Osteocyte (in vitro differentiated cells): ENCODE measurements at places on chromosomes 4 and X. TPM values are rescaled to one million over a fixed set of nuclear protein-coding genes. Genes with fewer than 3 reads are reported as not detected.

DNA sequence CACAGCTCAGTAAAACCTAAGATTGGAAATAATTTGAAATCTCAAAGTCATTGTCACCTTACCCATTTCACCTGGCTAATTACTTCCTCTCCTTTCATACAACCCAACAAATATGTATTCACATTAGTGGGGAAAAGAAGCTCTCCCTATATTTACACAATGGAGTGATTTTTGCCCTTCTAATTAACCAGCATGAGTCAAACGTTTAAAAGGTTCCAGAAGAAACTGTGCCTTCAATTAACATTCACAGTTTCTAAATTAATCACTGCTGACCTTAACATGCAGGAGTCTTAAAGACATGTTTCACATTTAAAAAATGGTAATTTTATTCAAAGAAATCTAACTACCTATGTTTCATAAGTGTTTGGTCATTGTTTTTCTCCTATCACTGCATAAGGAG, 254.6 kb downstream of the CBLL2 start:
- DNase-seq: no peak

GRCh38 chr4:185836241-185837084, 24.5 kb upstream of the SORBS2 start:
- DNase-seq: no peak

DNA sequence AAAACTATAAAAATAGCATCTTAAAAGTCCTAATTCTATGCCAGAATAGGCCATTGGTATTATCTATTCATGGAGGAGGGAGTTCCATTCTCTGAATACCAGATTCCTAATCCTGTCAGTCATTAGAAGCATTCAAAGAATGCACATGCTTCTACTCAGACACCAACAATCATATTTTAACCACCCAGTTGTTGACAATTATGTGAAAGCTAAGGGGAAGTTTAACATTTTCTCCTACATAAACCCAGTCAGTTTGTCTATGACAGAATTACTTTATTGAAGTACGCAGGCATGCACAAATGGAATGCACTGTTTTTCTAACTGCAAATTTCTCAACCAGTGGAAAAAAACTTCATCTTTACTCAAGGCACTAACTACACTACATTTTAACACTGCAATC, 69.6 kb upstream of the MTNR1A start:
- DNase-seq: no peak

- DNase-seq: no peak
Measured at GRCh38 chr4:104032896-104033295, 313.1 kb upstream of the TACR3 start.

XAGE2 gene
- total RNA-seq: not detected in 2 replicates

DNA sequence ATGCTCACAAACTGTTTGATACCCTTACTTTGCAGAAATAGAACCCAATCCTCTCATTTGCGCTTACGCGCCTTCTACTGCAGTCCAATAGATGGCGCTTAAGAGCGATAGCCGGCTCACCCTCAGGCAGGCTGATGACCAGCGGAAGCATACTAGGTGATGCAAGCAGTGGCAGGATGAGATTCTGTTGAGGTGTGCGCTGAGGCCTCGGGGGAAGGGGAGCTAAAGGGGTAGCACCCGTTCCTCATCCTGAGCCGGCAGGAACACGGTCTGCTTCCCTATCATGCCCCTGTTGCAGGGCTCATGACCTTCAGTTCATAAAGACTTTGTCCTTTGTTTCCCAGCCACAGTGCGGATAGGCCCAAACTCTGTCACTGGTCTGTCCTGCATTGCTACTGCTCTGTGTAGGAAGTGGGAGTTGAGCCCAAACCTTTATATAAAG, 628.9 kb downstream of the TLL1 start:
- DNase-seq: no peak

PROM1 gene
- total RNA-seq: not detected in 2 replicates

DNA sequence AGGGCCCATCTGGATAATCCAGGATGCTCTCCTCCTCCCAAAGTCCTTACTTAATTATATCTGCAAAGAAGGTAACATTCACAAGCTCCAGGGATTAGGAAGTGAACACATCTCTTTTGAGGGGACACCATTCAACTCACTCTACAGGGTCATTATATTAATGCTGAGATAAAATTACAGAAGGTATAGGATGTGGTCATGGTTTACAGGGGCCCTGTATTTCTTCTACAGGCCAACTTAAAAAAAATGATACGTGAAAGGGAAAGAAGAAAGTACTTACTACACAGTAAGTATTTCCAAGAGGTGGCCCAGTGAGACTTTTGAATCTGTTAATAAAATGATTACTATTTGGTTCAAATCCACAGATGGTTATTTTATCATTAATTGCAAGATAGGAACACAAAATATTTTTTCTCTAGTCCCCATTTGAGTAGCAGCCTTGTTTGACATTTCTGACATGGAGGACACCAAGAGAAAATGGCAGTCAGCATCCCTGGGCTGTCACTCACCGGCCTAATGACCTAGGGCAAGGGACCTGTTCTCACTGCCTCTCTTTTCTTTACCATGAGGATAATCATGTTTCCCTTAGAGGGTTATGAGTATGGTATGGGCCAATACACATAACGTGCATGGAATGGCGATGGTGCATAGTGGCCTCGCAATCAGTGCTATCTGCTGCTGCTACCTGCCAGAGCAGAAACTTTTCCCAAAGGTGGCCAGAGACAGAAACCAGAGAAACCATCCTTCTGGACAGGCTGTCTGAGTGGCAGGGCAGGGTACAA, 140.5 kb downstream of the PTTG2 start:
- DNase-seq: no peak

- DNase-seq: no peak
Measured at GRCh38 chr4:174266416-174266815, 17.1 kb downstream of the FBXO8 start.

DNA sequence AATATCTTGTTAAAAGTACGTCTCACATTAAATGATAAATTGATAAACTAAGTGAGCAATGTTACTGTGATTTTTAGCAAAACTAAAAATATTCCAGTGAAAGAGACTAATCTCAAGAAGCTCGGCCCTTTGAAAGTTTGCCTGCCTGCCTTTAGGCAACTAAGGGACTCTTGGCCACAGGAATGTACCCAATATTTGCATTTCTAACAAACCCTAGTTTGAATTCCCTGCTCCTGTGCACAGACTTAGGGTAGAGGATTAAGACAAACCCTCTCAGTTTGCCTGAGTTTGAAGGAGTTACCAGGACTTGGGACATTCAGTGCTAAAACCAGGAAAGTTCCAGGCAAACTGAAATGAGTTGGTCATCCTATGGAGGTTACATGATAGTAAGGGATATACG, 157.1 kb downstream of the SCFD2 start:
- no peak for DNase-seq

DNA sequence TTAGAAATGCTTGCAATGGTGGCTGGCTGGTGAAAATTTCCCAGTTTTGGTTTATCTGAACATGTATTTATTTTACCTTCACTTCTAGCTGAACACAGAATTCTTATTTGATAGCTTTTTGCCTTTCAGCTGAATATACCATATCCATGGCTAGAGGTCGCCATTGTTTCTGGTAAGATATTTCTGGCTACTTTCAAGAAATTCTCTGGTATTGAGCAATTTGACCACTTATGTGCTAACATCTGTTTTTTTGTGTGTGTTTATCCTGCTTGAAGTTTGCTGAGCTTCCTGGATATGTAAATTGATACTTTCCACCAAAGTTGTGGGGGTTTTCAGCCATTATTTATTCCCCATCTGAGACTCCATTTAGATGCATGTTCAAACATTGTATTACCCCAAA, 75.4 kb downstream of the FBXW7 start:
- no peak for DNase-seq

DNA sequence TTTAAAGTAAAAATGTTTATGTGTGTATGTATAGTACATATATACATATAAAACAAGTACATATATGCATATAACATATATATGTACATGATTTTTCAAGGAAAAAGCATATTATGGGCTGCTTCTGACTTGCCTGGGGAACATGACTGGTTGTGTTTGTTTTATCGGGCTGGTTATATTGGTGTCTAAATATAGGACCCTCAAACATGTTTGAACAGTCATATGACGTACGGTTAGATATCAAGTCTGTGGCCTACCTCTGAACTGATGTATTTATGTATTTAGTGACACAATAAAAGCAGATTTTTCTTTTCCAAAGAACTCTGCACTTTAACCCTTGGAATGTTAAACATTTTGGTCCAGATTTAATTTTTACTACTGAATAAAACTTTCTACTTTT, 37.9 kb upstream of the ARSD start:
- no peak for DNase-seq

CXCL13 gene
- total RNA-seq: not detected in 2 replicates

GRCh38 chrX:70398899-70399298, 24.2 kb upstream of the GDPD2 start:
- DNase-seq: no peak

CLOCK gene
- total RNA-seq: 20.4 and 21.4 TPM in 2 replicates

- no peak for DNase-seq
Measured at GRCh38 chr4:110270492-110271197, 72.2 kb upstream of the ELOVL6 start.

DGKK gene
- total RNA-seq: not detected in 2 replicates

DNA sequence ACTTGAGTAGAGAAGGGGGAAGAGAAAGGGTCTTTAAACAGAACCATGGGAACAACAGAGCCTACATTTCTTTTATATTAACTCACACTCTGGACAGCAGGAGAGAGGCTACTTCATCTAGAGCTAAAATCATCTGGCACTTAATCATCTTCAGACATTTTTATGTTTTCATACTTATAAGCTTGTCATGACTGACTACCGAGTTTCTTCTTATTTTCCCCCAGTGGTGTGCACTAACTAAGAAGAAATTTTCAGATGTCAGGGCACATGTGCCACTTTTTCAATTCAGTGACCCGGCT, 11.8 kb upstream of the RTL5 start:
- no peak for DNase-seq

TREX2 gene
- 2.5 TPM in 2 replicates for total RNA-seq

DNA sequence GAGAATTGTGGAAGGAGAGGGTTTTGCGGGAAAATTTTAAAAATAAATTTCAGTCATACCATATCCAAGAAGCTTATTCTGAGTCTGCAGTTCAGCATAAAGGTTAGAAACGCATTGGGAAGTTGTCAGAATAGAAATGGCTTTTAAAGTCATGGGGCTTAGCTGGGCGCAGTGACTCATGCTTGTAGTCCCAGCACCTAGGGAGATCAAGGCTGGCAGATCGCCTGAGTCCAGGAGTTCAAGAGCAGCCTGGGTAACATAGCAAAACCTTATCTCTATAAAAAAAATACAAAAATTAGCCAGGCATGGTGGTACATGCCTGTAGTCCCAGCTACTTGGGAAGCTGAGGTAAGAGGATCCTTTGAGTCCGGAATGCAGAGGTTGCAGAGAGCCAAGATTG, 3.9 kb upstream of the PLA2G12A start:
- no peak for DNase-seq

BGN gene
- 1,581 and 1,633 TPM in 2 replicates for total RNA-seq

DNA sequence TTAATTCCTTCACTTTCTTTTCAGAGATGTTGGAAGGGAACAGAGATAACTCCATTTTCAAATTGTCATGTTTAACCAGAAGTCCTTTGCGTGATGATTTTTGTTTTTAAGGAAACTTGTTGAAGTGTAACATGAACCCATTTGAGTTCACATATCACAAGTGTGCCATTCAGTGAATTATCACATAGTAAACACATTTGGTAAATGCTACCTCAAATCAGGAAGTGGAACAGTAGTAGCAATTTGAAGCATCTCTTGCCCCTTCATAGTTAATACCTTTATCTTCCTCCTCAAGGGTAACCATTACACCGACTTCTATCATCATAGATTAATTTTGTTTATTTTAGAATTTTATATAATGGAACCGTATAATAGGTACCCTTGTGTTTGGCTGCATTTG, 35.8 kb downstream of the KDM6A start:
- DNase-seq: no peak

GTPBP6 gene
- 47.5 and 49.9 TPM in 2 replicates for total RNA-seq

GRCh38 chr4:16687845-16688244, 210.6 kb downstream of the LDB2 start:
- DNase-seq: no peak

GASK1B gene
- total RNA-seq: 11.7 and 11.8 TPM in 2 replicates

DNA sequence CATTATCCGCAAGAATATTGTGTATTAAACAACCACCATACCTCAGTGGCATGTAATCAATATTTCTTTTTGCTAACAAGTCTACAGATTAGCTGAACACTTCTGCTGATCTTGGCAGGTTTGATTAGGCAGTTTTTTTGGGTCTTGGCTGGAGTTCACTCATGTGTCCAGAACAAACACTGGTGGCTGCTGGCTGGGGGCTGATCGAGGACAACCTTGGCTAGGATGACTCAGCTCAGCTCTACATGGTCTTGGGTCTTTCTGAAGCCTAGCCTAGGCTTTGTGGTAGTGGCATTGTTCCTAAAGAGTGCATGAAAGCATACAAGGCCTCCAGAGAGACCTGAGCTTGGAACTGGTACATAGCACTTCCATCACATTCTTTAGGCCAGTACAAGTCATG, 41.1 kb downstream of the PPEF1 start:
- no peak for DNase-seq
